Peyer's patch (tissue), 4 donors: ENCODE measurements at places on chromosomes 5 and 9. TPM values are rescaled to one million over a fixed set of nuclear protein-coding genes. Genes with fewer than 3 reads are reported as not detected.

PRSS3 gene
- total RNA-seq = 281 TPM

DNA sequence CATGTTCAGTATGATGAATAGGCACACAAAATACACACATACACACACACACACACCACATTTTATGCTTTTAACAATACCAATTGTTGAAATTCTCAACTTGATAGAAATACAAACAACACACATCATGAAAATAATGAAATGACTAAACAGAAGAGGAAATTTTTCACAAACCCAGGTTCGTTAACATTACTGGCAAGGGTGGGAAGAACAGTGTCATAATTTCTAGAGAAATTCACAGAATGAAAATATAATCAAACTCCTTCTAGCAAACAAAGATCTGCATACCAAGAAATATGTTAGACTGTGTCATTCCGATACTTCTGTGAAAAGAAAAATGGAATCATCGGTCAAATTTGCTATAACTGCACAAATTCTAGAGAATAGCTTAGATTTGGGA, 41.9 kb downstream of the ST8SIA4 start:
- H3K36me3 ChIP-seq = no peaks in the 10 kb centered on the region
- no peaks in the 10 kb centered on the region for H3K4me1 ChIP-seq
- H3K27me3 ChIP-seq = no peaks in the 10 kb centered on the region
- DNase-seq = no peak

DNA sequence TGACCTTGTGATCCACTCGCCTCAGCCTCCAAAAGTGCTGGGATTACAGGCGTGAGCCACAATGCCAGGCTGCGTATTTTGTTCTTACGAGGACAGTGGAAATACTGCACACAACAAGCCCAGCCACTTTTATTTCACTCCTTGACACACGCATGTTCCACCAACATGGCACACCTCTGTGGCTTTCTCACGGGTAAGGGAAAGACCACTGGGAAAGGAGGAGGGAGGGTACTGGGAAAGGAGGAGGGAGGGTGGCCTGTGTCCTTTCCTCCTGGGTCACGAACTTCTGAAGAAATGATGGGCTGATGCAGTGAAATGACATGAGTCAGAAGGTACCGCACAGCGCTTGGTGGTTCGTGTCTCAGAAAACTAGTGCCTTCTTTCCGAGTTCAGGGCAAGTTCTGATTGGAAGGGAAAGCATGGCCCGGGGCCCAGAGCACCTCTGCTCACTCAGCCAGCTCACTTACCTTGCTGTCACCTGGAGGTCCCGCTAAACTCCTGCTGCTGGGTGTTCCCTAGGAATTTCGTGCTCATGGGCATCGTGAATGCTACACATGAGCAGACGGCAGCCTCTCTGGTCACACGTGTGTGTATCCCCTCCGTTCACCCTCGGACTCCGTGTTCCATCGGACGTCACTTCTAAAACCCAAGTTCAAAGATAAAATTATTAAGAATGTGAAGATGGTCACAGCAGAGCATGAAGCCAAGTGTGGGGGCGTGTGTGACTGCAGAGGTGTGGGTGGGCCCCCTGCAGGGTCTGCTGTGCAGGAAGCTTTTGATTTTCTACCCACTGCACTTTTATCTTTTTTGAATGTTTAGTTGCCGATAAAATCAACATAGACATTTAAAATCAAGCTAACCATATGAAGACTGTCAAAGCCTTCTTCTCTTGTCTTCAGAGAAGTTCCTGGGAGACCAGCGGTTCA, 42.9 kb downstream of the LAMC3 start:
- no peak for DNase-seq
- H3K4me3 ChIP-seq = no peak overlapping the region
- H3K36me3 ChIP-seq = no peaks in the 10 kb centered on the region
- no peak overlapping the region for H3K27ac ChIP-seq
- H3K27me3 ChIP-seq = no peaks in the 10 kb centered on the region

DNA sequence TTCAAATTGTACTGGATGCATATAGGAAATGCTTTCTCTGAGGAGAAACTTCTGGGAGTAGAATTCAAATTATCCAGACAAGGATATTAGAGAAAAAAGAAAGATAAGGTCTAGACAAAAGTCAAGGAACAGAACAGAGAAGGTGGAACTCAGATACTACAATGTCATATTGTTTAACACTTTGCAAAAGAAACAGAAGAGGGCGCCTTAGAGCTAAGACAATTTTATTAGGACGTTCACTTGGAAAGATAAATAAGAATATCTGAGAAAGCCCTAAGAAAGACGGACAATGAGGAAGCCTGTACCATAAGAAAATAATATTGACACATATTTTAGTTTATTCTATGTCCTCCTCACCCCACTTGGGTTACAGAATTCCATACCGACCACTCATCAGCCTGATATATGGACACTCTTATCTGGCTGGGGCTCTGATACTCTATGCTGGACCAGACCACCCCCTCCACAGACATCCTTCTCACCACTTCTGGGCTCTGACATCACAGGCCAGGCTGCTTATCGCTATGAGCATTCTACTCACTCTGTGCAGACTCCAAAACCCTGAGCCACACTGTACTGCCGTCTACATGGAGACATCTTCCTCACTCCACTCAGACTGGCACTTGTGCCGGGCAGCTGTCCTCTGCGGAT, 9.1 kb upstream of the AK3 start:
- no peak overlapping the region for H3K4me3 ChIP-seq
- H3K27ac ChIP-seq = no peak overlapping the region
- DNase-seq = no peak
- H3K4me1 ChIP-seq = no peaks in the 10 kb centered on the region
- no peaks in the 10 kb centered on the region for H3K36me3 ChIP-seq

DNA sequence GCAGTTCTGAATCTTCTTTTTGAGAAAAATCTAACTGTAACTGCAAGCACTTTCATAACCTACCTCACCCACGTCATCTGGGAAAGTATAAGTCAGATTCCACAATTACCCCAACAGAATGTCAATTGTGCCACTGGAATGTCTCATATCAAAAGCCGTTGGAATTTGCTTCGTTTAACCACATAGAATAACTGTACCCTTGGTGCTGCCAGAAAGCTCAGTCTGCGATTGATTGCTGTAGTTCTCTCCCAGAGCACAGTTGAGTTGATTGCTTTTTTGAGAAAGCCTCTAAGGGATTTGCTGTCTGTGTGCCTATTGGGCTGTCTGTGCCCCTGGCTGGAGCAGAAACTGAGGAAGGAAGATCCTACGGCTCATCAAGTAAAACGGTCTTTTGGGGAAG, 583.6 kb downstream of the TMEM38B start:
- no peaks in the 10 kb centered on the region for H3K4me1 ChIP-seq
- no peaks in the 10 kb centered on the region for H3K27me3 ChIP-seq
- no peak overlapping the region for H3K27ac ChIP-seq
- DNase-seq = no peak

- H3K27me3 ChIP-seq = no peaks in the 10 kb centered on the region
- no peak within 1 kb of the TSS for H3K27ac ChIP-seq
- DNase-seq = no peak
- no peaks in the 10 kb centered on the region for H3K36me3 ChIP-seq
- no peaks in the 10 kb centered on the region for H3K4me1 ChIP-seq
These were observed at the start of gene TRPM3 for GRCh38 chr9:71121275-71122021. TSS of gene TRPM3 (minus strand) at chr9:71121621. CDS start at chr9:71121354, 267 bp downstream.

GRCh38 chr9:131263701-131264100, 12.6 kb downstream of the FAM78A start:
- peaks cover 9% of the 10 kb centered on the region for H3K4me1 ChIP-seq
- no peaks in the 10 kb centered on the region for H3K27me3 ChIP-seq
- H3K27ac ChIP-seq = peak overlapping the region; percentile 50
- no peak for DNase-seq
- H3K36me3 ChIP-seq = no peaks in the 10 kb centered on the region
- H3K4me3 ChIP-seq = no peak overlapping the region
